Activated T-helper 9 cell treated with anti-CD3 and anti-CD28 coated beads, Interleukin-2, amount 50 U/mL, for 16 hours (primary cell): ENCODE measurements at places on chromosomes 6 and 20.

DNA sequence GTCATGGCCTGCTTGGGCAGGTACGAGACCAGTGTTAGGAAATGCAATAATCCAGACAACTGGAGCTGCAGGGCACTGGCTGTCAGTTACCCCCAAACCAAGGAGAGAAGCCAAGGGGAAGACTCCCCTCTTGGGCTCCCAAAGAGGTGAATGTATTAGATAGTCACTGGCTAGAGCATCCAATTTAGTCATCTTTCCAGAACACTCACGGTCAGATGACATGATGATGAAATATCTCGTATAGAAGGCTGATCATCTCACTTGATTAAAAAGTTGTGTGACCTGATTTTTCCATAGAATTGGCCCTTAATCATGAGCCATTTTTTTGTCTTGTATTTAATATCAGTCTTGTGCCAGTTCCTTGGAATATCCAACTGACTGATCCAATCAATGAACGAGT lies 40.7 kb downstream of the SLC22A3 start:
- DNase-seq: no peak

DNA sequence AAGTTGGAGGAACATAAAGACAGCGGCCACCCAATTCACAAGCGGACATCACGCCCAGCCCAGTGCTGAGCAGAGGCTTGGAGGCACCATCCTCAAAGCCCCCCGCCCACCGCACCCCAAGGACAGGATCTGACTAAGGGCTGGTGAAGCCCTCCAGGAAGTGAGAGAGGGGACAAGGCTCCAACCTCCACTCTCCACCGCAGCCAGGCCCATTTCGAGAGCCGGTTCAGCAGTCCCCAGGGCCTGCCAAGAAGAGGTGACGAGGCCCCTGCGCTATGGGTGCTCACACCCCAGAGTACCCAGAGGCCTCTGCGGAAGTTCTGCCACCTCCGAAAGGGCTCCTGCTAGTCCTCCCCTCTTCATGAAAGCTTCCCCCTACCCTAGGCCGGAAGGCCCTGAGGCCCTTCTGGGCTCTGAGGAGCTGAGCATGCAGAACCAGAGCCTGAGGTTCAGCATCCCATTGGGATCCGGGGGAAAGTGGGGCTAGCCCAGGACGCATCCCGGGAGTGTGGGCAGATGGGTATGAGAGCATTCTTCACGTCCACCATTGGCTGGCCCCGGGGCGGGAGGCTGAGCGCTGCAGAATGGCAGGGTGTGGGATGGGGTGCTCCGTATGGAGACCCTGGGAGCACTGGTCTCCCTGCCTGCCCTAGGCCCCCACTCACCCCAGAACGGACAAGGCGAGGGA lies 2.5 kb downstream of the GRM4 start:
- DNase-seq: no peak

- no peak for DNase-seq
Measured at GRCh38 chr6:125989631-125990030, 3.3 kb downstream of the TRMT11 start.

DNA sequence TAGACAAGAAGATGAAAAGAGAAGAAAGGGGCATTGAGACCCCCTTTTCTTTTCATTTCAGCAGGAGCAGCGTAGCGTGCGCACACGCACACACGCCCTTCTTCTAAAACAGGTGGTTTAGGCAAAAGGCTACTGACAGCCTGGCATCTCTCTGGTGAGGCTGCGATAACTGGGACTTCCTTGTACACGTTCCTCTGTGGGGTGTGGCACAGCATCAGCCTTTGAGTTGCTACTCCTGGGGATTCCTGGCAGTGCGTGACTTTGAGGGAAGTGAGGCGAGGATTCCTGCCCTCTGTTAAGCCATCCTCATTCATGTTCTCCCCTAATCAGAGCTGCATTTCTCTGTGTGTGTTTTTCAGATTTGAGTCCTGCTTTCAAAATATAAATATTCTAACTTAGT lies 94.7 kb downstream of the TMEM170B start:
- DNase-seq: no peak

- no peak for DNase-seq
Measured at GRCh38 chr6:17098538-17098937, 3.3 kb upstream of the STMND1 start.

DNA sequence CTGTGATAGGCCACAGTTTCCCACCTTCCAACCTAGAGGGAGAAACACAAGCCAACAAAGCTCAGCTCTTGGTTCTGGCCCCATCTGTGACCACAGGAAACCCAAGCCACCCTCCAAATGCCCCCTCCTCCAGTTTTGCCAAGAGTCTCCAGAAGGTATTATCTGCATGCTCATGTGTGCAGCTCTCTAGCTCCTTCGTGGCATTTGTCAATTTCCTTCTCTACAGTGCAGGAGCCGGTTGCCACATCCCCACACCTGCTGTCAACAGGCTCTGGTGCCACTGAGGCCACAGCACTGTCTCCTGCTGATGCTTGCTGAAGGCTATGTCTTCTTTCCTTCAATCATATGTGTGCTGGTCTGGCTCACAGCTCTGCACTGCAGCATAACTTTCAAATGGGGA lies 177.2 kb downstream of the CLIC5 start:
- DNase-seq: no peak
